ENCODE measurements at places on chromosomes 1 and 21. TPM values are rescaled to one million over a fixed set of nuclear protein-coding genes. Genes with fewer than 3 reads are reported as not detected.

DNA sequence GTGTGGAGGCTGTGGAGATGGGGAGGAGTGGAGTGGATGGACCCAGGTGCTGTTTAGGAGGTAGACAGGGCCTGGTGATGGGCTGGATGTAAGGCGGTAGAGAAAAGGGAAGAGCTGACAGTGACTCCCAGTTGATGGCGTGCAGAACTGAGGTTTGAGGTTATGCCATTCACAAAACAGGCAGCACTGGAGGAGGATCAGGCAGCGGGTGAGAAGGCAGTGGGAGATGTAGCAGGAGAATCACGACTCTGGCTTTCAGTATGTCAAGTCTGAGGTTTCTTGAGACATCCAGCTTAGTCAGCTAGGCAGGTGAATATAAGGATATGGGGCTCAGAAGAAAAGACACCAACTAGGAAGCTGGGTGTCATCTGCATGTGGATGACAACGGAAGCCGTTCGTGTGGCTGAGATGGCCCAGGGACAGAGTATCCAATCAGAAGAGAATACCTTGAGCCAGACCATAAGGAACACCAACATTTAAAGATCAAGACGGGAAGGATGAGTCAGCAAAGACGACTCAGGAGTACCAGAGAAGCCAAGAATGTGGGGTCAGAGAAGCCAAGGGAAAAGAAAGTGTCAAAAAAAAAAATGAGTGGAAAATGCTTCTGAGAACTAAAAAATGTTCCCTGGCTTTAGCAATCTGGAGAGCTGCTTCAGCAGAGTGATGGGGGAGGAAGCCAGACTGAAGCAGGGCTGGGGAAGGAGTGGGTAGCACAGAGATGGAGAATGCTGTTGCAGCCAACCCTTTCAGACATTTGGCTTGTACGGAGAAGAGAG is 15.2 kb downstream of the LRRN2 start:
- no peak overlapping the region for H3K4me3 ChIP-seq
- H3K4me1 ChIP-seq, result peaks cover 3% of the 10 kb centered on the region
- no peaks in the 10 kb centered on the region for H3K36me3 ChIP-seq
- H3K27me3 ChIP-seq, result peaks cover 21% of the 10 kb centered on the region
- no peak overlapping the region for H3K27ac ChIP-seq

- H3K4me1 ChIP-seq, result peaks cover 13% of the 10 kb centered on the region
- no peak overlapping the region for H3K4me3 ChIP-seq
- no peaks in the 10 kb centered on the region for H3K36me3 ChIP-seq
- DNase-seq, result no peak
- H3K27me3 ChIP-seq, result no peaks in the 10 kb centered on the region
Measured at GRCh38 chr1:101182627-101183387, 54.0 kb upstream of the S1PR1 start.

DNA sequence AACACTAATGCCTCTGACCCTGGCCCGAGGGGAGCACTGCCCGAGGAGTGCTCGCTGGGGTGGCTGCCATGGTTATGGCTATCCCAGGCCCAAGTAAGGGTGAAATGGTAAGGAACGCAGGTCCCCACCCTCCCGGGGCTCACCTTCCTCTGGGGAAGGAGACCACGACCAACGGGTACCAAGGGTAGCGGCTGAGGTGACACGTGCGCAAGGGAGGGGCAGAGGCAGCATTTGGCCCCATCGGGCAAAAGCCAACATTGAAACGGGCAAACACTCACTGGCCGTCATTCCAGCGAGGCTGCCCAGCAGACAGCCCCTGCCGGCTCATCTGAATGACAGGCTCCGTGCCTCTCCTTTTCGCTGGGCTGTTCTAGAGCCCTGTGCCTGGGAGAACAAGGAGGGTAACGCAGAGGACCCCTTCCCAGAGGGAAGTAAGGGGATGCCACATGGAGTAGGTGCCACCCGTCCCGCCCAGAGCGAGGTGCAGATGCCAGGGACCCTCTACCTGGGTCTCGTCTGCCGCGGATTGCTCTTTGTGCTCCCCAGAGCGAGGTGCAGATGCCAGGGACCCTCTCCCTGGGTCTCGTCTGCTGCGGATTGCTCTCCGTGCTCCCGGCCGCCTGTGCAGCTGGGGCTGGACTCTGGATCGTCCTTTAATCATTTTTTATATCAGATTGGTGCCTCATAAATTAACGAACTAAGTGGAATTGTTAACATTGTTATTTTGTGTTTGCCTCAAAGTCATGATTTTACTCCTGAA is 16.2 kb downstream of the ACTRT2 start:
- H3K27ac ChIP-seq, result no peak overlapping the region
- no peak overlapping the region for H3K4me3 ChIP-seq
- no peaks in the 10 kb centered on the region for H3K36me3 ChIP-seq
- no peaks in the 10 kb centered on the region for H3K4me1 ChIP-seq
- H3K27me3 ChIP-seq, result peaks cover 5% of the 10 kb centered on the region
- DNase-seq, result peak; percentile 62

DNA sequence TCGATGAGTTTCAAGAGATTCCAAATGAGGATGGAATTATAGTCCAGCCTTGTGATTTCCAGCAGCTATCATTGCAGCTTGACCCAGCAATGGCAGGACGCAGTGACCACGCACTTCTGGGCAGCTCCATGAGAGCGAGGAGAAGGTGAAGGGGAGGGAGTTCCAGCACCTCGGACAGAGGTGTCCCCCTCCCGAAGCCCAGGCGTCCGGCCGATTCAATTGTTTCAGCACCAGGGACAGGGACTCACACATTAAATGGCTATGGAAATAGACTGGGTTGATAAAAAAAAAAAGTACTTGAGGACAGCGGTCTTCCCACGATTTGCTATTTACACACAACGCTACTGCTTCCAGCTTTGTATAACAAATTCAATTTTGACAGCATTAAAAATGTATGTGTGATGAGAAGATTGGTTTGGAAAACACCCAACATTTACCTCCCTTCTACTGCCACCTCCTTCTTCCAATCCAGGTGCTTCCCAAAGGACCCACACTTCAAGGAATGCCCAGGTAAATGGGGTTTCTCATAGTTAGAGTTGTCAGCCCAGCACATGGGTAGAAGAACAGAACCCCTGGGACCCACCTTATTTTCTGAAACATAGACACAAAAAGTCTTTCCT is 71.8 kb downstream of the DISP3 start:
- no peak overlapping the region for H3K4me3 ChIP-seq
- DNase-seq, result peak; percentile 94
- H3K27ac ChIP-seq, result no peak overlapping the region

DNA sequence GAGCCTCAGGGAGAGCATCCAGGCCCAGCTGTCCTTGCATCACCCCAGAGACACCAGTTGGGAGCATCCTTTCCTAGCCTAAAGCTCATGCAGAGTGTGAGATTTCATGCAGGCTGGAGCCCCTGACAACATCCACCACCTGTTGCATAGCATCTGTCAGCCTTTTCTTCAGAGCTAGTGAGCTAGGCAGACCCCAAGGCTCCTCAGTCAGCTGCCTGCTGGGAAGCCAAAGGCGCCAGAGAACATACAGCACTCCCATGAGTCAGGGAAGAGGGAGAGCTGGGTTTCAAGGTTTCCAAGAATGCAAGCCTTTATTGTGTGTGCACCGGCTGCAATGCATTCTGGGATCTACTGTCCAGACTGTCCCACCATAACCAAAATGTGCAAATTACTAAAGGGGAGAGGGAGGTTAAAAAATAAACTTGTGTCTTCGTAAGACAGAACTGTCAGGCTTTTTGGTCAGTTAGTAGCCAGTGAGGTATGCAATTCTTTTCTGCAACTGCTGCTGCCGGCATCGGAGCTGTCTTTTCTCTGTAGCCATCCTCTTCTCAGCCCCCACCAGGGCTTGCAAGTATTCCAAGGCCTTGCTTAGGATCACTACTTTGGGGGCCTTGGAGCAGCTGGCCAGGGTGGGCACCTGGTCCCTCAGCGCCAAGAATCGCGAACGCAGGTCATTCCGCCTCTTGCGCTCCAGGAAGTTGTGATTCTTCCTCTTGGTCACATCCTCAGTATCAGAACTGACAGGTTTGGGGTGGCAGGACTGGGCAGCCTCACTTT is 4.6 kb downstream of the MYCL start:
- peaks cover 16% of the 10 kb centered on the region for H3K27me3 ChIP-seq
- H3K4me3 ChIP-seq, result no peak overlapping the region

DNA sequence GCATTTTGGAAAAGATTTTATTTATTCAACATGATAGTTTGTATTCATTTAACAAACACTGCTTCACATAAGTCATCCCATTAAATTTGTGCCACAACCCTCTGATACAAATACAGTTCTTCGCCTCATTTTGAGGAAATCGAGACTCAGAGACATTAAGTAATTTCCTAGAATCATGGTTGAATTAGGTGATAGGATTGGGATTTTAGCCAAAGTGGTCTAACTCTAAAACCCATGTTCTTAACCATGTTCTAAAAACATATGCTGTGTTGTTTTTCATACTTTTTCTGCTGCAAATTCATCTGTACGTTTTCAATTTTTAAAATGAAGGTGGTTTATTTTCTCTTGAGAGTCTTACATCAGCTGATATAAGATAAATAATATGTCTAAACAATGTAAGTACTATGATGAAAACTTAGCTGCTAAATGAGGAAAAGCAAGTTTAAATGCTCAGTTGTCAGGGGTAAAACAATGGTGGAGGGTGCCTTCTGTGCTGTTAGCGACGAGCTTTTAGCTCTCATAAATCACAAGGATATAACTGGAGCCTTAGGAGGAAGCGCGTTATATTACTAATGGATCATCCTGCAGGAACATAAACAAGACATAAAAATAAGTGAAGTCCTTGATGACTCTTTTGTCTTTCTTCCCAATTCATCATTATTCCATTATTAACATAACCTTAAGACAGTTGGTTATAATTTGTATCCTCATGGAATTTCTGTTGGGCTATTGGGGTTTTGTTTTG is 97.7 kb downstream of the CACHD1 start:
- H3K27ac ChIP-seq, result no peak overlapping the region
- H3K4me1 ChIP-seq, result no peaks in the 10 kb centered on the region
- DNase-seq, result no peak
- no peaks in the 10 kb centered on the region for H3K36me3 ChIP-seq
- H3K4me3 ChIP-seq, result no peak overlapping the region
- H3K27me3 ChIP-seq, result no peaks in the 10 kb centered on the region

DNA sequence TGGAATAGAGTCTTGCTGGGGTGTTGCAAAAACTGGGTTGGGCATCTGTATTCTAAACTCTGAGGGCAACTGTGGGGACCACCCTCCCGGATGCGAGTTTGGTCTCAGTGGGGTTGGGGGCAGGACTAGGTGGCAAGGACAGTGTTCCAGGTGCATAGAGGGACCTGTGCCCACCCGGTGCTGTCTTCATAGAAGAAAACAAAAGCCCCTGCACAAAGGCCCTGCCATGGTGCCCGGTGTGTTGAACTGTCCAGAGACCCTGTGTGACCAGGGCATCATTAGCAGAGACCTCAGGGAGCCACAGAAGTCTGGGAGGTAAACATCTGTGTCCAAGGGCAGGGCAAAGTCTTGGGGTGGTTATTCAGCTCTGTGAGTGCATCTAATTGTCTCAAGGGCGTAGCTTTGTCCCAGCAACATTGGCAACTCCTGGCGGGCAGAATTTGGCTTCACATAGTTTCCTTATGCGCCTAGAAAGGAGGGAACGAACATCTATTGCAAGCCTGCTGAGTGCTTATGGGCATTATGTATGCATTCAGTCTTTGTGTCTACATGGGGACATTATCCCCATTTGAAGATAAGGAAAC is 72.2 kb upstream of the IFFO2 start:
- no peaks in the 10 kb centered on the region for H3K36me3 ChIP-seq
- H3K27ac ChIP-seq, result no peak overlapping the region
- DNase-seq, result no peak
- H3K4me3 ChIP-seq, result no peak overlapping the region
- H3K27me3 ChIP-seq, result no peaks in the 10 kb centered on the region

- no peaks in the 10 kb centered on the region for H3K36me3 ChIP-seq
- no peaks in the 10 kb centered on the region for H3K4me1 ChIP-seq
- H3K4me3 ChIP-seq, result no peak overlapping the region
- H3K27ac ChIP-seq, result no peak overlapping the region
Measured at GRCh38 chr1:6447016-6447817, 18.8 kb downstream of the TNFRSF25 start.

GRCh38 chr1:28176492-28177470 is at the start of gene PTAFR:
Gene PTAFR, minus strand, starts transcription at chr1:28176690. Its CDS starts 25,669 bp downstream, at chr1:28151021.
- no peaks in the 10 kb centered on the region for H3K4me1 ChIP-seq
- no peaks in the 10 kb centered on the region for H3K36me3 ChIP-seq
- H3K27me3 ChIP-seq, result no peaks in the 10 kb centered on the region

GRCh38 chr1:62013264-62013663 is 181.4 kb upstream of the L1TD1 start:
- no peaks in the 10 kb centered on the region for H3K4me1 ChIP-seq
- DNase-seq, result peak; percentile 23
- no peak overlapping the region for H3K4me3 ChIP-seq
- no peak overlapping the region for H3K27ac ChIP-seq

DNA sequence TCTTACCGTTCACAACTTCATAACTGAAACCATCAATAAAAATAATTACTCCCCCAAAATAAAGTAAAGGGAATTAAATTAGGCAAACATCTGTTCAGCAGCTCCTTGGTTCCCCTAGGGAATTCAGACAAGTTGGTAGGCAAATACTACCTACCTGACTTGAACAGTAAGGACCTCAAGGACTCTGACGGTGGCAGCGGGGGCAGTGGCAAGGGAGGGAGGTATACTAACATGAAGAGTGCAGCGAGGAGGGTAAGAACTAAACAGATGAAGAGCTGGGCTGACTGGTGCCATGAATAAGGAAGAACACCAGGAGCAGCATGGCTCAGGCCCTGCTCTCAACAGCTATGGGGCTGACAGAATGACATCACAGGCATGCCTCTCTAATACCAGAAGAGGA is 33.1 kb downstream of the MTOR start:
- DNase-seq, result no peak
- no peak overlapping the region for H3K27ac ChIP-seq
- H3K4me1 ChIP-seq, result no peaks in the 10 kb centered on the region
- no peak overlapping the region for H3K4me3 ChIP-seq
- H3K27me3 ChIP-seq, result no peaks in the 10 kb centered on the region

GRCh38 chr1:247165674-247166073 is 6.1 kb downstream of the ZNF124 start:
- H3K27ac ChIP-seq, result no peak overlapping the region
- no peaks in the 10 kb centered on the region for H3K27me3 ChIP-seq
- DNase-seq, result no peak
- no peak overlapping the region for H3K4me3 ChIP-seq
- no peaks in the 10 kb centered on the region for H3K36me3 ChIP-seq

The MATN1 gene
- under 0.01 TPM for total RNA-seq

The CNIH3 gene
- total RNA-seq, result 3.6 TPM

The KLF17 gene
- total RNA-seq, result 0.36 TPM

The LCE3D gene
- total RNA-seq, result not detected

The GBP7 gene
- not detected for total RNA-seq

The PLA2G2F gene
- not detected for total RNA-seq

Measured in osteoblast (primary cell).